Activated CD4-positive, alpha-beta memory T cell treated with anti-CD3 and anti-CD28 coated beads, Interleukin-2, amount 10 ng/mL, durations not matched to agents 7 days and 5 days (primary cell): ENCODE measurements at places on chromosomes 12 and 14. TPM values are rescaled to one million over a fixed set of nuclear protein-coding genes. Genes with fewer than 3 reads are reported as not detected.

AEBP2 gene
- total RNA-seq, result 48.8 TPM

TAS2R30 gene
- 1.6 TPM for total RNA-seq

AHNAK2 gene
- not detected for total RNA-seq

COL2A1 gene
- not detected for total RNA-seq
